ENCODE measurements at places on chromosomes 4 and X. TPM values are rescaled to one million over a fixed set of nuclear protein-coding genes. Genes with fewer than 3 reads are reported as not detected.

ITM2A gene
- total RNA-seq = not detected

SORBS2 gene
- 4.8 TPM for total RNA-seq

MAGEC2 gene
- not detected for total RNA-seq

TEC gene
- 0.94 TPM for total RNA-seq

SPARCL1 gene
- total RNA-seq = 0.70 TPM

NUP62CL gene
- total RNA-seq = not detected

ARSJ gene
- total RNA-seq = 22.5 TPM

RIPPLY1 gene
- not detected for total RNA-seq
